Esophagus squamous epithelium (tissue), 5 donors: ENCODE measurements at places on chromosomes 7 and 10.

- no peak for DNase-seq
Measured at GRCh38 chr10:100750291-100751210, 5.2 kb downstream of the PAX2 start.

GRCh38 chr7:41648501-41648900 lies 54.4 kb downstream of the INHBA start:
- DNase-seq, result no peak

DNA sequence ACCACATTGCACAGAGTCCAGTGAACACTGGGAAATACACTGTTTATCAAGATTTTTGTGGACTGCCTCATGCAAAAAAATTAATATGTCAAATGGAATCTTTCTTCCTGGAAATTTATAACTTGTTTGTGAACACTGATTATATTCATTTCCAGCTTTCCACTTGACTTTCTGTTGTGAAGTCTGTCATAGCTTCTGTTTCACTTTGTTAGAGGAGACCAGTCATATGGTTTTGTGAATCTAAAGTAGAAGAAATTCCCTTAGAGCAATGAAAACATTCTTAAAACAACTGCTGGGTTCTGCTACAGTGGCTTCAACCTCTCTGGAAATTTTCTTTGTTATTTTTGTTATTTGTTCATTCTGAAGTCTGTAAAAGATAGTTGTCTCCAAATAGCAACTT lies 349.5 kb upstream of the NFE2L3 start:
- no peak for DNase-seq

- DNase-seq, result no peak
Measured at GRCh38 chr7:1192171-1192676, 32.2 kb upstream of the ZFAND2A start.

DNA sequence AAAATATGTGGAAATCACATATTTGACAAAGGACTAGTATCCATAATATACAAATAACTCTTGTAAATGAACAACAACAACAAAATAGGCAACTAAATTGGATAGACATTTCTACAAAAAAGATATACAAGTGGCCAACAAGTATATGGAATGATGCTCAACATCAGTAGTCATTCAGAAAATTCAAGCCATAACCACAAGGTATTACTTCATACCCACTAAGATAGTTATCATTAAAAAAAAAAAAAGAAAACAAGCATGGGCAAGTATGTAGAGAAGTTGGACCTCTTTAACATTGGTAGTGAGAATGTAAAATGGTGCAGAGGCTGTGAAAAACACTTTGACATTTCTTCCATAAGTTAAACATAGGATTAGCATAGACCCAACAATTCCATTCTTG lies 80.8 kb downstream of the CYP26A1 start:
- no peak for DNase-seq

DNA sequence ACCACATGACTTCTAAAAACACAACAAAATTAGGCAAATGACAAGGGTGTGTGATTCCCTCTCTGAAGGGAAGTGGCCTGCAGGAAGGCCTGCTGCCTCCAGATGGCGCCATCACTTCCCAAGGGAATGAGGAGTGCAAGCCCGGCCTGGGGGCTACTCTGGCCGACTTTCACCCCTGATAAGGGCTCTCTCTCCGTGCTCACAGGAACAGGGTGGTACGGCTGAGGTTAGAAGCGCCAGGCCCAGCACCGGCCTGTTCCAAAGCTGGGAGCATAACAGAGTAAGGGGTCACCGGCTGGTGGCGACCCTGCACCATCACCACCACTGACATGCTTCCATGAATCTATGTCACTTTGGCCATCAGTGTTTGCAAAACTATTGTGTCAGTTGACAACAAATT lies 13.1 kb downstream of the RBP3 start:
- DNase-seq, result no peak

DNA sequence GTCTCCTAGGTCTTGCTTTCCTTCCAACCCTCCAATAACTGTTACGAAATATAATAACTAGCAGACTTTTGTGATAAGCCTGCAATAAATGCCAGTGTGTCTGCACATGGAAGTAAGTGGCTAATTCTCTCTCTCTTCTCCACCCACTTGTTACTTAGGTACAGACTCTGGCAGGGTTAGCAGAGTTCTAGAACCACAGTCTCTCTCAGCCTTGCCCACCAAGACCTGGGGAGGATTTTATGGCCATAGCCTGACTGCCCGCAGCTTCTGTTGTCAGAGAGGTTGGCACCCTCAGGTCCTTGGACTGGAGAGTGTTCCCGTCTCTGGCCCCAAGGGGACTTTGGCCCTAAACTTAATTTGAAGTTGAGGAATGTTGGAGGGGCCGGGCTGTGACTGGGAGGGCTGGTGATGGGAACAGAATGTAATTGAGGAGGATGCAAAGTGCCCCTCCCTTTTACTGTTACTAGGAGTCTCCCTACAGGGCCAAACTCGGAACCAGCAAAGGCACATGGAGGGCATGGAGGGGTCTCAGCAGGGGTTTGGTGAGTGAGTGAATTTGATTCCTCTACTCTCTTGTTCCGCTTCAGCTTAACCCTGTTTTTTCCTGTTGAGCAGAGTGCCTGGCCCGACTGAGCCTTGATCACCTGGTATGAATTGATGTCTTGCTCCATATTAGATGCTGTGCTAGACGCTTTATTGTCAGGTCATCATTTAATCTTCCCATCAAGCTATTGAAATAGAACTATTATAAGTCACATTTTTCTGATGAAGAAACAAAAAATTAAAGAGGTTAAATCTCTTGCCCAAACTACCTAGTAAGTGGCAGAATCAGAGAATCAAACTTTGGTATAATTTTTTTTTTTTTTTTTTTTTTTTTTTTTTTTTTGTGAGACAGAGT lies 37.0 kb upstream of the LCOR start:
- DNase-seq, result no peak

GRCh38 chr7:95213809-95214492 lies 110.4 kb downstream of the PON1 start:
- DNase-seq, result no peak

DNA sequence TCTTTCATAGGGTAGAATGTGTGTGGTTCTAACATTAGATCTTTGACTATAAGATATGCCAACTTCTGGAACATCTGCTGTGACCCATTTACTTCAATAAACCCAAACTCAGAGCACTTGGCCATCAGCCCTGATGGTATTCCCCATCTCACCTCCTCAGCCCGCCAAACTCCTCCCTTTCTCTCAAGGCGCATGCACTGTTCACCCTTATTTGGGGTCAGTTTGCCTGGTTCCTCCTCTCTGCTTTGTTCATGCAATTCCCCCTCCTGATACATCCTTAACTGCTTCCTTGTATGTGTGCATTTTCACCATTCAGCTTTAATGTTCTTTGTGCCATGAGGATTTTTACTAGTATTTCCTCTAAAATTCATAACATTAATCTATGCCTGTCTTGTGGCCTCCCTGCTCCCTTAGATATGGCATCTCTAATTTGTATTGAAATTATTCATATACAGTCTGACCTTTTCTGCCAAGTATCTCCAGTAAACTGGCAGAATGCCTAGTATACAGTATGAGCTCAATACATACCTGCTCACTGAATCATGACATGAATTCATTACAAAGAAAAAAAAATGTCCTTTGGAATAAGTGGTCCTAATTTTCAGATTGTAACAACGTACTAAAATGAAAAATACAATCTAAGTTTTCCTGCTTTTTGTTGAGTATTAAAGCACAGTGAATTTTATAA lies 336.8 kb upstream of the IGFBP3 start:
- DNase-seq, result no peak

- DNase-seq, result no peak
Measured at GRCh38 chr7:80671744-80672143, 33.3 kb downstream of the CD36 start.

DNA sequence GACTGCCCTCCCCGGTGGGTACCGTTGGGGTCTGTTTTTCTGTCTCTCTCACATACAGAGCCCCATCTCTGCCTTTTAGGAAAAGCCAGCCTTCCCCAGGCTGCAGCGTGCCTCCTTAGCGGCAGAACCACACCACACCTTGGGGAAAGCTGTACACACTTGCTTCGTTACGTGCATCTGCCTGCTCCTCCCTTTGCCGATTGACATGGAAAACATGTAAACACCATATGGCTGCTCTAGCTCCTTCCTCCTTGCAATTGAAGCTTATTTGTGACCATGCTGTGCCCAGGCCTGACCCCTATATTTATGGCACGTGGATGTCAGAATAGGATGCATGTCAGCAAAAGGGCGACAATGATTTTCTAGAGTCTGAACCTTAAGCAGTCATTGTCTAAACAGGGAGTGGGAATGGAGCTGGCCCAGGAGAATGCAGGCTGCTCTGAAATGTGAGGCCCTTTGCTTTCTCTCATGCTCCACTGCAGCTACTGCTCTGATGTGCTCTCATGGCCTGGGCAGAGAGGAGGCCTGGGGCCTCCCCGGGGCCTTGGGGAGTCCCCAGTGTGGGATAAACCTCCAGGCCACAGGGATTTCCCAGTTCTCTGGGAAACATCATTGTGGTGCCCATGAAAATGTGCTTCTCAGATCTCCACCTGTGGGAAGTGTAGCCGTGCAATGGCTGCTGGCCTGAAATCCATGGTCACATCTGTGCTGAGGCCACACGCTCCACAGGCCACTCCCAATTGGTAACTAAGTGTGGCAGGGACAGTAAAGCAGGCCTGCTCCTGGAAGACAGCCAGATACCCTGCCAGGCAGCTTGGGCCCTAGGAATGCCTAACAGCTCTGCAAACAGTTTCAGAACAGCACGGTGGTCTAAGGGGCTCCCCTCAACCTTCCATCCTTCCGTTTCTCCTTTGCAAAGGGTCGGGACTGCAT lies 18.6 kb downstream of the PDE6C start:
- no peak for DNase-seq

DNA sequence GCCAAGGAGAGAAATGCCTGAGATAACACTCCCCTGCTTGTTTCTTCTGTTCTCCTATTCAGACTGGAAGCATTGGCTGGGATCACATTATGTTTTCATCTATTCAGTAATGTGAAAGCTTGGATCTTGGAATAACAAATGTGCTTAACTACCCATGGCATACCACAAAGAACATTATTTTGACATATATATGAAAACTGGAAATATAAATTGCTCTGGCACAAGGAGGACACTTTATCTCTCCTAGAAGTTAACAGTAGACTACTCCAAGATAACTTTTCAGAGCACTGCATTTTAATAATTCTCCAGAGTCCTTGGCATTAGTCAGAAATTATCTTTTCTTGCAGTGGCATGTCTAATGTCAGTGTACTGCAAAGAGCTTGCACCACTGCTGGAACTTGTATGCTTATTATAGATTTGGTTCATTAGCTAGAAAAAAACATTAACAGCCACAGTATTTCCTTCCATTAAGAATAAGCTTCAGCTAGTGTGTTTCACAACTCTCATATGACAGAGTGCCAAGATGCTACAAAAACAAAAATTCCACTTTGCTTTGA lies 169.3 kb upstream of the LRRN3 start:
- no peak for DNase-seq

DNA sequence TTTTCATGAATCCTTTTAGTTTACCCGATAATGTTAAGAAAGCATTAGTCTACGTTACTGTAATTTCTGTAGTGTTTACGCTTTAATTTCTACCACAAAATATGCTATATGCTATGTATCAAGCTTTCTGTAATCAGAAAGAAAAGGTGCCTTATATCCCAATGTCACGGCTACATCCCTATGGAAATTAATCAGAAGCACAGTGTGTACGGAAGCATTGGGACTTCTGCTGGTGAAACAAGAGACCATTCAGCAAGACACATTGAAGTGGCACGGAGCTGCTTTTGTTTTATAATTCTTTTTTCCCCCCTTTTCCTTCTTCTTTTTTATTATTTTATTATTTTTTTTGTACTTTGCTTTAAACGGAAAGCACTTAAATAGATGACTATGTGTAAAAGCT lies 31.2 kb upstream of the SH2B2 start:
- no peak for DNase-seq

GRCh38 chr10:90741926-90742565 lies 115.8 kb downstream of the HTR7 start:
- no peak for DNase-seq

GRCh38 chr7:149729586-149729982 lies 43.8 kb downstream of the ZNF467 start:
- DNase-seq, result no peak

DNA sequence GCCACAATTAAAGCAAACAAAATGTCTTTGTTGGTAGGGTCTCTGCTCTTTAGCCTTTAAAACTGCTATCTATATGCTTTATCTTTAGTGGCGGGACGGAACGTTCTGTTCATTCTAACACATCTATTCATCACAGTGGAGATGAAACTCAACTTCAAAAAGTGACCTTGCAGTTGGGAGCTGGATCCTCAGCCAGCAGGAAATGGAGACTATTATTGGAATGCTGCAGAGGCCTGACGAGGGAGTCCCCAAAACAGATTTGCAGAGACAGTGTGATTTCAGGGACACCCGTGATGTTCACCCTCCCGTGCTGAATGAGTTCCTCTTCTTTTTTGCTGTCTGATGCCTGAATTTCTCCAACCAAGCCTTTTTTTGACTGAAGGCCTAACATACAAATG lies 306.0 kb upstream of the SHH start:
- DNase-seq, result no peak

DNA sequence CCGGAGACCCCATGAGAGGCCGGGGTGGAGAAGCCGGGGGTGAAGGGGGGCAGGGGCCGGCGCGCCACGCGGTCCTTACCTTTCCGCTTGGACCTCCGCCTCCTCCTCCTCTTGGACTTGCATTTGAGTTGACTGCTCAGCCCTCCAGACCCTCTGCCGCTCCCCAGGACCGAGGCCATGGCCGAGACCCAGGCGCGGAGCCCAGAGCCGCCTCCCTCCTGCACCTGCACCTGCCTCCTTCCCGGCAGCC lies 428 bp downstream of the ADARB2 start:
- DNase-seq, result no peak

DNA sequence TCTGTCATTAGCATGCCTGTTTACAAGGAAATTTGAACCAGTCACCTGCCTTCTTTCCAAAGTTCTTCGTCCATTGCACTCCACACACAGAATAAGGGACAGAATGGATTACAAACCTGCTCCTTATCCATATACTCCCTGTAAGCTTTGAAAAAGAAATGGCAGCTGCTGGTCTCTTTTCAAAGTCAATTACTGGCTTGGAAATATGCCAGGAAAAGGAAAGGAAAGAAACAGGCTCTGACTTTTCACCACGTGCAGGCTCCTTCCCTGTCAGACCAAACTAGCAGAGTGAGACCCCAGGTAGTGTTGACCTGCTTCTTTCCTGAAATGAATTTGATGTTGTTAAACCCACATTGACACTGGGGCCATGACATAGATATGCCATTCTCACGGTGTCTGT lies 84.5 kb downstream of the LHFPL3 start:
- no peak for DNase-seq

DNA sequence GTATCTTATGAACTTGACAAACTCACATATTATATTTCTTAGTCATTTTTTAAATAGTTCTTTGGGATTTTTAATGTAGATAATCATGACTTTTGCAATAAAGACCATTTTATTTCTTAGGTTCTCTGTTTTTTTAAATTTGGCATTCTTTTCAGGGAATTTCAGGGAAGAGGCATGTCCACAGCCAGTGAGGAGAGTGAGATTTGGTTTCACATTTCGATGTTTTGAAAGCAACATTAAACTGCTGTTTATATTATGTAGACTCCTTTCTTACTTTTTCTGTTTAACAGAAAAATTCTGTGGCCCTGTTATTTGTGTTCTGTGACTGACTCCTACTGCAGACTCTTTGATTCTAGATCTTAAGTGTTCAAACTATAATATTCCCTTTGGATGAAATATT lies 153.7 kb downstream of the FAM107B start:
- DNase-seq, result no peak

- no peak for DNase-seq
Measured at GRCh38 chr10:5040781-5041470, 37.3 kb upstream of the AKR1C2 start.

GRCh38 chr7:11430112-11430511 lies 401.9 kb downstream of the THSD7A start:
- DNase-seq, result no peak

- DNase-seq, result no peak
Measured at GRCh38 chr7:4951903-4952636, 6.9 kb downstream of the MMD2 start.
